ENCODE measurements at places on chromosomes 2 and 18. TPM values are rescaled to one million over a fixed set of nuclear protein-coding genes. Genes with fewer than 3 reads are reported as not detected.

ASXL3 gene
- 0.84 TPM for polyA plus RNA-seq

FRZB gene
- polyA plus RNA-seq: 277 TPM

PLA2R1 gene
- 31.3 TPM for polyA plus RNA-seq

CYS1 gene
- polyA plus RNA-seq: 16.4 TPM

ARHGAP28 gene
- 0.05 TPM for polyA plus RNA-seq

UPP2 gene
- not detected for polyA plus RNA-seq

POTEI gene
- polyA plus RNA-seq: not detected

RAB17 gene
- 22.3 TPM for polyA plus RNA-seq

RPL31 gene
- polyA plus RNA-seq: 4,480 TPM

EIF2AK3 gene
- polyA plus RNA-seq: 4.0 TPM

TRIP12 gene
- 22.5 TPM for polyA plus RNA-seq

MCEE gene
- polyA plus RNA-seq: 30.3 TPM

XDH gene
- 0.03 TPM for polyA plus RNA-seq

LRRC30 gene
- not detected for polyA plus RNA-seq

FOXI3 gene
- polyA plus RNA-seq: not detected

EPB41L3 gene
- polyA plus RNA-seq: 34.4 TPM

DSG1 gene
- not detected for polyA plus RNA-seq

GAREM1 gene
- 2.4 TPM for polyA plus RNA-seq

PFN4 gene
- 0.26 TPM for polyA plus RNA-seq

IL1A gene
- polyA plus RNA-seq: not detected

DNA sequence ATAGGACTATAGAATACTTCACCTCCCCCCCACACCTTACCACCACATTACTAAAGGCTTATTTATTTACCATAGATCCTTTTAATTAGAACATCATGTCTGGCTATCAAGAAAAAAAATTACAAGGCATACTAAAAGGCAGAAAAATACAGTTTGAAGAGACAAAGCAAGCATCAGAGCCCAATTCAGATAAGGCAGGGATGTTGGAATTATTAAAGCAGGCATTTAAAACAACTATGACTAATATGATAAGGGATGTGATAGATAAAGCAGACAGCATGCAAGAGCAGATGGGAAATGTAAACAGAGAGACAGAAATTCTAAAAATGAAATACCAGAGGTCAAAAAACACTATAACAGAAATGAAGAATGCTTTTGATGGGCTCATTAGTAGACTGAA, 55.4 kb upstream of the SMIM21 start:
- DNase-seq: no peak

DNA sequence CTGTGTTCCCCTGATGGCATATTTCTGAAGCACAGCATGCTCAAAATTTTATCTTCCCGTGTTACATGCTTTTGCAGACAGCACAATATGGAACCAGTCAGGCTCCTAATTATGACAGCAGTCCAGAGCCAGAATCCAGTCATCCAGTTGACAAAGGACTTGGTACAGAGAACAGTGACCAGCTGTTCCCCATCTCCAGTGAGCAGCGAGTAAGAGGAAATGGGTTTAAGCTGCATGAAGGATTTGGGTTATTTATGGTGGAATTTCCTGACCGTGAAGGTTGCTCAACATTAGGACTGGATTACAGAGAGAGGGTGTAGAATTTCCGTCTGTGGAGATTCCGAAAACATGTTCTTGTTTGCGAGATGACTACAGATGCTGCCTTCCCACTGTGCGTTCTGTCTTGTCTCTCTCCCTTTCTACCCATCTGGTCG, 24.4 kb downstream of the SGPP2 start:
- no peak for DNase-seq

GRCh38 chr2:5140347-5140746, 551.8 kb upstream of the SOX11 start:
- no peak for DNase-seq

GRCh38 chr2:36404754-36405153, 49.2 kb downstream of the CRIM1 start:
- DNase-seq: no peak

DNA sequence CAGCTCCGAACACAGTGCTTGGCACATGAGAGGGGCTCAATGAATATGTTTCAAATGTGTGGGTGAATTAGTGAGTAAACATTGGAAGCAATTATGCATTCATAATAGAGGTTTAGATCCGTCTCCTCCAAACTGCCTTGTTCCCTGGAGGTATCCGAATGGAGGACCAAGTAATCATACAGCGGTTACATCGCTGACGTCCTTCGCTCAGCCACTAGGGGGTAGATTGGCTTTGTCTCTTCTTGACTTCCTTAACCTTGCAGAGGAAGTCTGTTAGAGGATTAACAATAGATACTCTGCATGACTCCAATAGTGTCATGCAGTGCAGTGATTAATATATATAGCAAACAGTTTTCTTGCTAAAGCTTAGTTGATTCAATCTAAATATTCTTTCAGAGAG, 517.0 kb downstream of the PTPRM start:
- no peak for DNase-seq

GRCh38 chr2:127683757-127684156, 8.4 kb upstream of the LIMS2 start:
- no peak for DNase-seq

GRCh38 chr2:127161176-127162136, 54.5 kb upstream of the BIN1 start:
- DNase-seq: no peak

DNA sequence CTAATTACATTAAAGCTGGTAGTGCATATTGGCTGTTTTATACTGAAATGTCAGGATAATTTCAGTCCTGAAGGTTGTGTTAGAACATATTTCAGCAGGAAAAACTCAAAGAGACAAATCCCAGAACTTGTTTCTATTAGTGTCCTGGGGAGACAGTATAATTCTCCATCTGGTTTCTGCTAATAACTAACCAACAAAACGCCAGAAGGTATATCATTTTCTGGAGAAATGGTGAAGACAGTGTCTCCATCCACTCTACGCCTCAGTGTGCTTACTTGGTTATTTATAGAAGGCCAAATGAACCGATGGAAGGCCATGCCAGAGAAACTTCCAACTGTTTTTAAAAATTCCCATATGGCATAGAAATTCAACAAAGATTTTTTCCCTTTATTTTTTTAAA, 41.6 kb downstream of the GCA start:
- DNase-seq: no peak

GRCh38 chr2:7348761-7349160, 431.5 kb downstream of the RNF144A start:
- no peak for DNase-seq

GRCh38 chr2:206323486-206323885, 49.0 kb downstream of the ZDBF2 start:
- no peak for DNase-seq

DNA sequence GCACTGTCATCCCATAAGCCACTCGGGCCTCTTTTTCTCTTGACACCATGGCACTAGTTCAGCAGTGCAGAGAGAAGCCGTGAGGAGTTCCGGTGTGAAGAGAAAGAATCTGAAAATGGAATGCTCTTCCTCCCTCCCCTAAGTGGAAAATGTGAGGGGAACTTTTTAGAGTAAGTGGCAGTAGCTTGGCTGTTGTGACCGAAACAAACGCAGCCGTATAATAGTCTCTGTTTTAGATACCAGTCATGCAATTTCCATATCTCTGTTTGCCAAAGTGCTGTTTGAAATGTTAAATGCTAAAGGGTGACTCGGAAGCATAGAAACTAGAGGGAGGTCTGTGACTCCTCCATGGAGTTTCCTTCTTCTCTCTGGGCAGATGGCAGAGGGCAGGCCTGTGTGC, 122.9 kb downstream of the MTCL1 start:
- DNase-seq: no peak

GRCh38 chr2:215619989-215620388, 184.1 kb upstream of the FN1 start:
- peak; percentile 72 for DNase-seq

DNA sequence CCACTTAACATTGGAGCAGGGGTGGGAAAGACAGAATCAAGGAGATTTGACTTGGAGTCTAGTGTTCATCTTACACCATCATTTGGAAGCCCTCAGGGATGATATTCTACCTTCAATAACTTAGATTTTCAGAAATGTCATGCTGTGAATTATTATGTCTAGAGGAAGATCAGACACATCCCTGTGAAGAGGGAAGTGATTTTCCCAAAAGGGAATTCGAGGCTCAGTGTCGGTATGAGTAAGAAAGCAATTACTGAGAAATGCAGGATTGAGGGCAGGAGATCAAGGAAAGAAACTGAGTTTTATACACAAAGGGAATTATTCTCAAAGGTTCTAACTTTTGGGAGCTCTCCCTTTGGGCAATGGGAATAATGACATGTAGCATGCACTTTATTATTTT, 25.6 kb upstream of the ATIC start:
- no peak for DNase-seq

- no peak for DNase-seq
Measured at GRCh38 chr2:188664416-188664815, 309.8 kb upstream of the COL3A1 start.

DNA sequence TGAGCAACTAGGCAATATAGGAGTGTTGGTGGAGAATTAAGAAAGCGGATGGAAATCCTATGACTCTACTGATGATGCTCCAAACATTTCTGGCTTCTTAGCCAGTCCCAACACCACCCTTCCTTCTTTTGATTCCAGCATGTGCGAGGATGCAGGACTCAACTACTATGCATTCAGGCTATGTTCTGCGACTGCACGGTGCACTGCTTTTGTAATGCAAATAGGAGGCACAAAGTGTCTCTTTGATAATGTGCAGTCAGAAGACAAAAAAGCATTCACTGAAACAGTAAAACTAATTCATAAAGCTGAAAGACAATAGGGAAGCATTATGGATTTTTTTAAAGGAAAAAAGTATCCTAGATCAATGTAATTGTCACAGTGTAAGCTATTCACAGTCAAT, 106.7 kb downstream of the MEIS1 start:
- DNase-seq: no peak

DNA sequence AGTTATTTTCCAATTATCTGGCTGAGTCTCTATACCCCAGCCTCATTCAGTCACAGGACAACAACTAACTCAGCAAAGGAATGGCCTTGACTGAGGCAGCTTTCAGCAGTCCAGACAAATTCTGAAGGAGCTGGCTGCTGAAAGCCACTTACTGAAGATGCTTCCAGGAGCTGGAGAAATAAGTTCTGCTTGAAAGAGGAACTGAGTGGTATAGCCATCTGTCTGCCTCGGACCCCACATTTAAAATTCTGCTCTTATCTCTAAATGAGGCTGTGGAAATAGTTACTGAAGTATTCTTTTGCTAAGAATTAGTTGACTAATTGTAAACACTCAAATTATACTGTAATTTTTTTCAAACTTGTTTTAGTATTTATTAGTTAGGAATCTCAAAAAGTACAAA, 9.1 kb upstream of the GPD2 start:
- no peak for DNase-seq

- DNase-seq: peak; percentile 68
Measured at GRCh38 chr2:135875491-135876065, 665 bp downstream of the MCM6 start.

DNA sequence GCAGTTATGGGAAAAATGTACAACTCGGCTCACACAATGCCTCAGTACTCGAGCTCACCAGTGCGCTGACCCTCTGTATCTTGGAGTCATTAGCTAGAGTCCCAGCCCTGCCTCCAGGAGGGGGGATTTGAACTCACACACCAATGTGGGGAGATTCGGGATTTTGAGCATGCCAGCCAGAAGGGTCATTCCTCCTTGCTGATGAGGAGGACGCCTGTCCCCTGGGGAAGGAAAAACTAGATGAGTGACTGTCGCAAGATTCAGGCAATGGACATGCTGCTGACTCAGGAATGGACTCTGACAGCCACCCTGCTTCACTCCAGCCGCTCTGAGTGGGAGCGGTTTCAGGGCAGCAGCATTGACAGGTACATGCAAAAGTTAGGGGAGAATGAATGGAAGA, 20.6 kb downstream of the FIGN start:
- DNase-seq: no peak

- no peak for DNase-seq
Measured at GRCh38 chr2:222318026-222318711, 19.4 kb upstream of the PAX3 start.

GRCh38 chr2:26577442-26578112, 63.6 kb downstream of the CIB4 start:
- peak; percentile 90 for DNase-seq

- DNase-seq: no peak
Measured at GRCh38 chr2:79665091-79665490, 152.2 kb downstream of the CTNNA2 start.

DNA sequence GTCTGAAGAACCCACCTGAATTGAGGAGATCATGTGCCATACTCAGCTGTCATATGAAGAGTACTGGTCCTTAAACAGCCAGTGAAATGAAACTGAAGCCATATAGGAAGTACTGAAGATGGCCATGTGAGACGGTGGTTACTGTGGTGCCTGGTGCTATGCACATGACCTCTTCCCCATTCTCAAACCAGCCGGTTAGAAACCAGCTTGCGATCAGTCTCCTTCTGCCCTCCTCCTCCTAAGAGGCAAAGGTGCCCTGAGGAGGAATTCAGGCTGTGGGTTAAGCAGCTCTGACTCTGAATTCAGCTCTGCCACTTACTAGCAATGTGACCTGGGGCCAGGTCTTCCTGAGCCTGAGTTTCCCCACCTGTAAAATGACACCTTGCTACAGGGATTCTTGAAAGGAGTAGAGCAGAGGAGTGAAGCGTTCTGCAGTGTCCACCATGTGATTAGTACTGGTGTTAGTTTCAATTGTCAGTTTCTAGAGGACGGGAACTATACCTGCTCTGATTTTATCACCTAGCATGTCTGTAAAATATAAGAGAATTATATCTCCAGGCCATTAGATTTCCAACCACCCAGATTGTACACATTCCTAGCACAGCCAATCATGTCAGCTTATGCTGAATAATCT, 5.1 kb downstream of the FECH start:
- DNase-seq: no peak

GRCh38 chr2:50320721-50321120, 711.2 kb downstream of the NRXN1 start:
- no peak for DNase-seq

DNA sequence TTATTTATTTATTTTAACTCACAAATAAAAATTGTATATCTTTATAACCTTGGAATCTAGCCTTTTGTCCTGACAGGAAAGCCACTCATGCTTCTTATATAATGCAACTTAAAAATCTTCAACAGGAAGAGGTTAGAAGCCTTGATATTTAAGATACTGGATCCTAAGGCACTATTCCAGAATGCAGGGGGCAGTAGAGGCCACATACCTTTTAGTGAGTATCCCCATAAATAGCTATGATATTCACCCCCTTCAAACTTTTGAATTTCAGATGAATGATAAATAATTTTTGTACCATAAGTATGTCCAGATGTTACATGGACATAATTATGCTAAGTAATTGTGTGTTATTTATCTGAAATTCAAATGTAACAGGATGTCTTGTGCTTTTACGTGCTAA, 592.7 kb upstream of the VRK2 start:
- DNase-seq: no peak

GRCh38 chr2:43127208-43127940, 99.0 kb downstream of the ZFP36L2 start:
- peak; percentile 91 for DNase-seq
